Prostate gland (tissue), 2 donors: ENCODE measurements at places on chromosomes 1 and 21.

DNA sequence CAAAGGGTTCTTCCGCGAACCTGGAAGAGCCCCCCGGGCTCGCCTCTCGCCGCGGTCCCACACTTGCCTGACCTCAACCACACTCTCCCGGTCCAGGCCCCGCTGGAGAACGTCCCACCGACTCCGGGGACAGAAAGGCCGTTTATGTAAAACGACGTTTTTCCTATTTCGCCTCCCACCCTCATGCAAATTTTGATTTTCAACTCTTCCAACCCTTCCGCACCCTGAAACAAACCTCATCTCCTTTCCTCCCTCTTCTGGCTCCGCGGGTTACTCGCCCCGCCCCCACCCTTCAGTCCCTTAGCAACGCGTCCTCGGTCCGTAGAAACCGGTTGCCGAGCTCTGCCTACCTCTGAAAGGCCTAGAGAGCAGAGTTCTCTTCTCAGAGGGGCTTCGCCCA lies at the start of gene C1orf141:
C1orf141 (minus strand) TSS at position 276 of the 400 bp plus-strand sequence. CDS start 7,730 bp downstream, outside the sequence.
- no peak for DNase-seq

- DNase-seq: no peak
These were observed 65.1 kb upstream of the TMEM51 start for GRCh38 chr1:15088281-15088971.

DNA sequence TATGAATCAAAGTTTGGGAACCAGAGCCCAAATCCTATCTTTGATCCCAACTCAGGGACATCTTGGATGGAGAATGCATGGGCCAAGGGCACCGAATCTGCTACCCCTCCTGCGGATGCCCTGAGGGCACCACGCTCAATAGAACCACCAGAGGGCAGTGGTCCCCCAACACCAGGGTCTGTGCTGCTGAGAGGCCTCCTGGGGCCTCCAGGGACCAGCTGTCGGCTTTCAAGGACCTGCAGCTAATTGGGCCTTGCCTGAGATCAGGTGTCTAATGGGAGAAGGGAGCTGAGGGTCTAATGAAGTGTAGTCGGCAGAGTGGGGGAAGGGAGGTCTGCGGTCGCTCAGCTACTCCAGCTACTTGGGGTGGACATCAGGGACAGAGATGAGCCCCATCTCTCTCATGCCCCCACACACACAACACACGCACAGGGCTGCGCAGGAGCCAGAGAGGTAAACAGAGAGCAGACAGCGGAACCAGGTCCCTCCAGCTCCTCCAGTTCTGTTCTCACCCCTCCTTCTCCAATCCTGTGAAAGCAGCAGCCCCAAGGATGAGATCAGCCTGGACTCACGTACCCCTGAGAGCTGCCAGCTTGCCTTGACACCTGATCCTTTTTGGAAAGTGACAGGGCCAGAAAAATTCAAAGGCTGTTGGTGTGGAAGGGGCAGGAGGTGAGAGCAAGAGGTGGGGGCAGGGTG lies 34.9 kb upstream of the PPP1R15B start:
- peak; percentile 61 for DNase-seq

DNA sequence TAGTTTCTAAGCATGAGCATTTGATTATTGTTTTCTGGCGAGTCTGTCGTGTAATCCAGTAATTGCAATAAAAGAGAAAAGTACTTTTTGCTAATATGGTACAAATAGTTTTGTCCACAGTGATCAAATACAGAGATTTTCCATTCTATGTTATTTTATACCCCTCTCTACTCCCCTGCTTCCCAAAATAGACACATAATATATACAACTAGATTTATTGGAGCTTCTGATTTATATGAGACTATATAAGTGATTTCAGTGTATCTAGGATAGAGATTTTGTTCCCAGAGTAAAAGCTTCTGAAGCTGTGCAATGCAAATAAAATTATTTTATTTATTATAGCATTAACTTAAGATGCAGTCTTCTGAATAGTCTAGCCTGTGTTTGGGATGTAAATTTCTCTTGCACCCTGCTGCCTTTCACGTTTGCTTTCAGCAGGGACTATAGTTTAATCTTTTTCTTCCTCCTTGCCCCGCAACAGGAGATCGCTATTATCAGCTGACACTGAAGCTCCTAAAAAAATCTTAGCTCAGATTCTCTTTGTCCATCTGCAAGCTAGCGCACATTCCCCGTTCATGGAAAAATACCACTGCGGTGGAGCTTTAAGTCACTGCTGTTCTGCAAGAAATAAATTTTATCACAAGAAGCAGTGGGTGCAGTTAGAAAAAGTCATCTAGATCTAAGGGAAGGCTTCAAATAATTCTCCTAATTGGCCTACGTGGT lies 273.3 kb downstream of the DISC1 start:
- DNase-seq: no peak

- no peak for DNase-seq
These were observed 120.4 kb downstream of the SIPA1L2 start for GRCh38 chr1:232509570-232509969.

DNA sequence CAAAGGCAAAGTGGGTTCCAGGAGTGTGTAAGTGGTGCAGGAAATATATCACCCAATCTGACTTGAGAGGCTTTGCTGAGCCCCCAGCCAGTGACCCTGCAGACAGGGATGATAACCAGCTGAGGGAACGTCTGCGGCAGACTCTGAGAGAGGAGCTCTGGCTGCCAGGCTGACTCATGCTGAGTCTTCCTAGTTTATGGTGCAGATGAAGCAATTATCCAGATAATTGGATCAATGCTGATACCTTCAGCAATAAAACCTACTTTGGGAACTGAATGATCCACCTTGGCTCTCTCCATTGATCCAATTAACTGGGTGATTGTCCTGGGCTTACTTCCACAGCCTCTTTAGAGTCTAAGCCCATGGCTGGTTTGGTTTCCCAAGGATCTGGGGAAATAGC lies 7.3 kb downstream of the C8B start:
- no peak for DNase-seq

DNA sequence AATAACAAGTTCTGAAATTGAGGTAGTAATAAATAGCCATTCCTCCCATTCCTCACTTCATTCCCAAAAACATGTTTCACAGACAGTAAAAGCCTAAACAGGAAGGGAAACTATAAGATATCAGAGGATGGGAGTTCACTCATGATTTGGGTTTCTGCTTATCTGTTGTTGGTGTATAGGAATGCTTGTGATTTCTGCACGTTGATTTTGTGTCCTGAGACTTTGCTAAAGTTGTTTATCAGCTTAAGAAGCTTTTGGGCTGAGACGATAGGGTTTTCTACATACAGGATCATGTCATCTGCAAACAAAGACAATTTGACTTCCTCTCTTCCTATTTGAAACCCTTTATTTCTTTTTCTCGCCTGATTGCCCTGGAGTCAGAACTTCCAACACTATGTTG lies 26.0 kb upstream of the POFUT2 start:
- DNase-seq: no peak

DNA sequence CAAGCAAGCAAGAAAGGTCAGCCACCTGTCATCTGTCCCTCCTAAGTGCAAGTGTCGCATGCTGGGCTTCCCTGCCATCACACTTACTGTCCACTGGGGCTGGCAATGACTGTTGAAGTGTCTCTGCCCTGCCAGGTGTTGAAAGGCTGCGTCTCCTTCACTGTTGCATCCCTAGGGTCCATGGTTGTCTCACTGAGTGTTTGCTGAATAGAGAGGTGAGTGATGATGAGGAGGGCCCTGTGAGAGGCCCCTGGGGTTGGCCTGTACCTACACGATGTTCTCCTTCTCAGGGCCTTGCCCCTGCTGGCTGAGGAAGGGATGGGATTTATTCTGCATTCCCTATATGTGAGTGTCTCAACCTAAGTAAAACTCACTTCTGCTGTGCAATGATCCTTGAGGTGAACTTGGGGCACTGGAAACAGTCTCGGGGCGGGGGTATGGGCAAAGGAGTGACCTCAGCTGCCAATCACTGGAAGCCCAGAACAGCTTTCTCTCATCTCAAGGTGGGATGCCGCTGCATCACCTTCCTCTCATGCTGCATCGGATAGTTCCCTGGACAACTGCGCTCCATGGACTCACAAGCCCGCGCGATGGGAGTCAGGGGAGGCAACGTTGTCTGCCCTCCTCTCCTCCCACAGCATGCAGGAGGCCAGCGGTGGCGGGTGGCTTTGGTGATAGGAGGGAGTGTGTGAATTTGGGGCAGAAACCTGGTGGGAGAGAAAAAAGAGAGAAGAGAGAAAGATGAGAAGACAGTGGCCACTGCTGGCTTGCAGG lies 35.8 kb upstream of the SOX13 start:
- DNase-seq: no peak

DNA sequence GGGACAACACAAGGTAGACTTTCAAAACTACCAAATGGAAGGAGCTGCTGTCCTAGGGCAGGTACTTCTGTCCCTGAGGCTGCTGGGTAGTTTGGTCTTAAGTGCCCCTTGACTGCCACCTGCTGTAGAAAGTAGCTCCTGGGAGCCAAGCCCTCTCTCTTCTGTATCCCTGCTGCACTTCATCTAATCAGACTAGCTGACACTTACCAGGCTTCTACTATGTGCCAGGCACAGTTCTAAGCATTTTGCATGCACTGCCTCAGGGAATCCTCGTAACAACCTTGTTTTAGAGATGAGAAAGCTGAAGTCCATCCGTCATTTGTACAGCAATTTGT lies 15.9 kb upstream of the SRSF4 start:
- peak; percentile 10 for DNase-seq

DNA sequence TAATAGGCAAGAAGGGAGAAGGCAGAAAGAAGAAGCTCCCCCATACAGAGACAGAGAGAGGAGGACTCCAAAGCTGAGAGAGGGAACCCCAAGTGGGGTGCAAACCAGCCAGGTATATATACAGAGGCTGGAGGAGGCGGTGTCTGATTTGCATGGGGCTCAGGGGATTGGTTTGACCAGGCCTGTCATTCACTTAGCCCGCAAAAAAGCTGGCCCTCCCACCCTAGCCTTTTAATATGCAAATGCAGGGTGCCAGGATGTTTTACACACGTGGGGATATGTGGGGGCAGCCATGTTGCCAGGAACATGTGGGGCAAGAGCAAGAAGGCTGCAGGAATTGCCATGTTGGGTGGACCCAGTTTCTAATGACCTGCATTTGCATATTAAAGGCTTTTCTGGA lies 37.0 kb upstream of the TENT5B start:
- DNase-seq: no peak

DNA sequence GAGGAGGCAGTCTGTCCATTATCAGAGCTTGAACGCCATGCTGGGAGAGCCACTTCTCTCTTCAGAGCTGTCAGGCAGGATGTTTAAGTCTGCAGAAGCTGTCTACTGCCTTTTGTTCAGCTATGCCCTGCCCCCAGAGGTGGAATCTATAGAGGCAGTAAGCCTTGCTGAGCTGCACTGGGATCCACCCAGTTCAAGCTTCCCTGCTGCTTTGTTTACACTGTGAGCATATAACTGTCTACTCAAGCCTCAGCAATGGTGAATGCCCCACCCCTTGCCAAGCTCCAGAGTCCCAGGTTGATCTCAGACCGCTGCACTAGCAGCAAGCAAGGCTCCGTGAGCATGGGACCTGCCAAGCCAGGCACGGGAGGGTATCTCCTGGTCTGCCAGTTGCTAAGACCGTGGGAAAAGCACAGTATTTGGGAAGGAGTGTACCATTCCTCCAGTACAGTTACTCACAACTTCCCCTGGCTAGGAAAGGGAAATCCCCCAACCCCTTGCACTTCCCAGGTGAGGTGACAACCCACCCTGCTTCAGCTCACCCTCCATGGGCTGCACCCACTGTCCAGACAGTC lies 32.5 kb downstream of the RGS13 start:
- no peak for DNase-seq

- DNase-seq: no peak
These were observed 181.7 kb downstream of the ROR1 start for GRCh38 chr1:63955370-63956145.

GRCh38 chr1:112698366-112699310 lies 8.3 kb downstream of the RHOC start:
- peak; percentile 80 for DNase-seq

GRCh38 chr1:199282751-199283305 lies 644.0 kb downstream of the PTPRC start:
- no peak for DNase-seq

DNA sequence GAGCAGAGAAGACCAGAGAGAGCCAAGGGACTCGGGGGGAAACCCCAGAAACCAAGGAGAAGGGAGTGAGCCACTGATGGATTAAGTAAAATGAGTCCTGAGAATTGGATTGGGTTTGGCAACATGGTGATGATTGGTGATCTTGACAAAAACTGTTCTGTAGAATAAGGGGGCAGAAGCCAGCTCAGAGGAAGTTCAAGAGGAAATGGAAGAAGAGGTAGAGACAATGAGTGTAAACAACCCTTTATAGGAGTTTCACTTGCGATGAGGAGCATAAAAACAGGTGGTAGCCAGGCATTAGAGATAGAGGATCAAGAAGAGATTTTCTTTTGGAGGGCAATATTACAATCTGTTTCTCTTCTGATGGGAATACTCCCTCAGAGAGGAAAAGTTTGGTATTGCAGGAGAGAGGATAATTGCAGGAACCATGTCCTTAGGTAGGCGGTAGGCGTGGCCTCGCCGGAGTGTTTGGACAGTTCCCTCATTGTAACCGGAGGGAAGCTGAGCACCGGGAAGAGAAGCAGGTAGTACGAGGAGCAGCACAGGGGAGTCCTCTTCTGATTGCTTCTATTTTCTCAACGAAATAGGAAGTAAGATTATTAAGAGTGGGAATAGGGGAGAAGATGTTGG lies 68.4 kb upstream of the TENT5C start:
- DNase-seq: peak; percentile 65

DNA sequence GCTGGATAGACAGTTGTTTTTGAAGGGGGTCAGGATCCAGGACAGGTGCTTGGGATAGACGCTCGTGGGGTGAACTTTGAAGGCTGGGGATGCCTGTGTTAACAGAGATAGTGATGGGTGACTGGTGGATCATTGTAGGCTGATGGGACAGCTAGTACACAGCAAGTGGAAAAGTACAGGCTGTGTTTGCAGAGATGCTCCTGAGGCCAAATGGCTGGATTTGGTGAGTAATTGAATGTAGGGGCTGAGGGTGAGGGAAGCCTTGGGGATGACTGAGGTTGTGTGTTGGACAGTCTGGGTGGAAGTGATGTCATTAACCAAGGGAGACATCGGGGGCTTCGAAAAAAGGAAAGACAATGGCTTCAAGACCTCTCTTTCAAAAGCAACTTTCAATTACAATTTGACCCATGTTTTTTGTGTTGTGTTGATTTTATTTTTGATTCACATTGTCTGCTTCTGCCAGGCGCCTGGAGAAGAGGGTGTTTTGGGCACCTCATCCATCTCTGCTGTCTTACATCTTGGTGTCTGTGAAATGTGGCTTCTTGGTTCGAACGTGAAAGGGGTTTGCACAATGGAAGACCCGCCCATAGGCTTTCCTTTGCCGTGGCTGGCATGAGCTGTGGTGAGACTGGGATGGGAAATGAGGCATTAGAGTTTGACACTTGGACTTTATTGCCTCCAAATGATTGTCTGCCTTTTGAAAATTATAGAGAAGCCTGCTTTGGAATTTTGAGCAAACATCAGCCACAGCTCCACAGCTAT lies 147.5 kb downstream of the FOXD2 start:
- no peak for DNase-seq

DNA sequence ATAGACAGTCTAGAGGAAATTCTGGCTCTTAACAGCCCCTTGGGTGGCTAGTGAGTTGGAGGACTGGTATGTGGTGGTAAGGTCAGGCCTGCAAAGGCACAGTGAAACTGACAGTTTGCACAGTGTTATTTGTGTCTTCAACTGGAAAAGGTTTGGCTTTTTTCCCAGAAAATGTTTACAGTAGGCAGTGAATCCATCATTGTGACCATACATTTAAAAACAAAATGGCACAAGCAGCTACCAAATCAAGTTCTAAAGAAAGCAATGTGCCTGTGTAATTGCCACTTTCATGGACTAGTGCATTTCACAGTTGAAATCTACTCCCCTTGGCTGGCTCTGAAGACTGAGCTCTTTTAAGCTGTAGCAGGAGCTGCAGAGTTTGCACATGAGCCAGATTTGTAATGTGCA lies 24.8 kb downstream of the ATPAF1 start:
- peak; percentile 36 for DNase-seq

GRCh38 chr1:157080714-157081113 lies 18.9 kb downstream of the ETV3L start:
- DNase-seq: no peak
